Stimulated activated CD8-positive, alpha-beta memory T cell treated with anti-CD3 and anti-CD28 coated beads, Interleukin-12 subunit alpha, Interleukin-12 subunit beta, amount 100 ng/mL, for 4 hours (primary cell): ENCODE measurements at places on chromosomes 4 and X.

GRCh38 chr4:55819634-55820033 is at the start of gene EXOC1L:
Gene EXOC1L, plus strand, starts transcription at chr4:55819790. Its CDS starts 237 bp downstream, at chr4:55820027.
- no peak for DNase-seq

DNA sequence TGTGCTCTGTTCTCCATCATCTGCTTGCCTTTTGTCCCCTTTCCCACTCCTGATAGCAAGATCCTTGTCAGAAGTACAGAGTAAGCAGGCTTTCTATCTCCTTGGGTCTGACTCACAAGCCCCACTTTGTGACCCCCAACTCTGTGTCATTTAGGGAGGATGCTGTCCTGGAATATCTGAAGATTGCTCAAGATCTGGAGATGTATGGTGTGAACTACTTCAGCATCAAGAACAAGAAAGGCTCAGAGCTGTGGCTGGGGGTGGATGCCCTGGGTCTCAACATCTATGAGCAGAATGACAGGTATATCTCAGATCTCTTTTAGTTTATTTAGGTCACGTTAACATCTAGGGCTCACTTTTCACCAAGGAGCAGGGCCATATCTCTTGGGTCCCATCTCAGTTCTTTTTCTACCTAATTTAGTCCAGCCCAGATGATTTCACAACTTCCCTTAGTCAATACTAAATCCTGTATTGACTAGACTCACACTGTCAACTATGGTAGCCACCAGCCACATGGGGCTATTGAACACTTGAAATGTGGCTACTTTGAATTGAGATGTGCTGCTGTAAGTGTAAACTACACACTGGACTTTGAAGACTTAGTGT is 64.3 kb downstream of the MSN start:
- DNase-seq, result no peak

DNA sequence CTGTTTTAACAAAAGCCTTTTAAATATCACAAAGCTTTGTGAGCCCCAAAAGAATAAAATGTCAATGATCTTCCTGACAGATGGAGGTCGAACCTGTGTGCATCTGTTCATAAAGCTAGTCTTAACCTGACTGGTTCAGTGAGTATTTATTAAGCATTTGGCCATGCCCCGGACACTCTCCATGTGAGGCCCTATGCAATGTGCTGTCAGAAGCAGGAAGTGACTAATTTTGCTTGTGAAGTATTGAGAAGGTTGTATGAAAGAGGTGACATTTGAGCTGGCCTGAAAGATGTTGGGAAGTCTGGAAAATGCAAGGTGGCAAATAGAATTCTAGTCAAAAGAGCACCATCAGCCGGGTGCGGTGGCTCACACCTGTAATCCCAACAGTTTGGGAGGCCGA is 171.4 kb downstream of the MSL3 start:
- no peak for DNase-seq

DNA sequence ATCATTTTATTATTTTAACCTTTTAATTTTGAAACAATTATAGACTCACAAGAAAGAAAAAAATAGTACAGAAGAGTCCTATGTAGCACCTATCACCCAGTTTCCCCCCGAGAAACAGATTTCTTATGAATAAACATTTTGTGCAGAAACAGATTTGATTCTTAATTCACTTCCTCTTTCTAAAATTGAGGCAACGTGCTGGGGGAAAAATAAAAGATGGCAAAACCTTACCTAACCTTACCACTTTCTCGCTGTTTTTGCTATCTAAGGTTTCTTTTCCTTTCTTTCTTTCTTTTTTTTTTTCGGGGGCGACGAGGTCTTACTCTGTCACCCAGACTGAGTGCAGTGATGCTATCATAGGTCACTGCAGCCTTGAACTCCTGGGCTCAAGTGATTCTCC is 4.3 kb upstream of the CLNK start:
- DNase-seq, result no peak

GRCh38 chr4:1265351-1265750 is 16.4 kb upstream of the CTBP1 start:
- no peak for DNase-seq

DNA sequence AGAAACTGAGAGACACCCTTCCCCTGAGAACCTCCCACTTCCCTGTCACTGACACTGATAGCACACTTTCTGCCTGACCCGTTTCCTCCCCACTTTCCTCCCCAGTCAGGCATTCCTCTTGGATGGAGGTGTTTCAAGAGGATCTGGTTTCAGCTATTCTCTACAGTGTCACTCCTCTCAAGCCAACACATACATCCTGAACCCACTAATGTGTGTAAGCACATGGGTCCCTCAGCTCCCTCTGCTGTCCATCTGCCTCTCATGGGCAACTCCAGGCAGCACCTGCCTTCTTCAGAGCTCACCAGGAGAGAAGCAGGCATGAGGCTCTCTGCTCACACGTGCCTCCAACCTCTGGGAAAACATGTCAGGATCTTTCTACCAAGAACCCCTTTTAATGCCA is 207.6 kb downstream of the NAF1 start:
- no peak for DNase-seq
